PC-3 (cell line): ENCODE measurements at places on chromosomes 5 and 9.

- no peak overlapping the region for H3K4me3 ChIP-seq
- no peaks in the 10 kb centered on the region for H3K27me3 ChIP-seq
- H3K4me1 ChIP-seq = no peaks in the 10 kb centered on the region
- DNase-seq = no peak
- no peaks in the 10 kb centered on the region for H3K36me3 ChIP-seq
Measured at GRCh38 chr9:13979941-13980318, 334.0 kb downstream of the NFIB start.

- H3K27ac ChIP-seq = no peak overlapping the region
- H3K36me3 ChIP-seq = no peaks in the 10 kb centered on the region
- H3K4me1 ChIP-seq = no peaks in the 10 kb centered on the region
- H3K4me3 ChIP-seq = no peak overlapping the region
Measured at GRCh38 chr5:174849426-174849825, 125.0 kb downstream of the MSX2 start.

GRCh38 chr5:45334939-45335338 is 361.2 kb downstream of the HCN1 start:
- no peaks in the 10 kb centered on the region for H3K27me3 ChIP-seq
- no peaks in the 10 kb centered on the region for H3K36me3 ChIP-seq
- H3K27ac ChIP-seq = no peak overlapping the region

DNA sequence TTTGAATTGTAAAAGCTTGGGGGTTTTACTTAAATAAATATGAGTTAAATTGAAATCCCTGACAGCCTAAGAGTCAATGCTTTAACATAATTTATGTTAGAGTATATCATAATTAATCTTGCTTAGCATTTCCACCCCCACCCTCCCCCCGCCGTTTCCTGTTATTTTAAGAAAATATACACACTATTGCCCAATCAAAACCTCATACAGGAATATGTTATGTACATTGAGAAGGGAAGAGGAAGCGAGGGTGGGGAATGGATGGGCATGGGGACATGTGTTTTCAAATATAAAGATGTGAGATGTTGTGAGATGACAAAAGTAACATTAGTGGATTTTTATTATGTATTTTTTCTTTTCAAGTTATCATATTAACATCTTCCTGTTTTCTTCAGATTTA is 561.1 kb upstream of the MEF2C start:
- no peak overlapping the region for H3K4me3 ChIP-seq
- no peak overlapping the region for H3K27ac ChIP-seq
- no peaks in the 10 kb centered on the region for H3K36me3 ChIP-seq
- H3K27me3 ChIP-seq = no peaks in the 10 kb centered on the region

- H3K27me3 ChIP-seq = no peaks in the 10 kb centered on the region
- no peaks in the 10 kb centered on the region for H3K36me3 ChIP-seq
- no peak overlapping the region for H3K27ac ChIP-seq
- no peak for DNase-seq
Measured at GRCh38 chr5:10661401-10661800, 97.5 kb downstream of the ANKRD33B start.

DNA sequence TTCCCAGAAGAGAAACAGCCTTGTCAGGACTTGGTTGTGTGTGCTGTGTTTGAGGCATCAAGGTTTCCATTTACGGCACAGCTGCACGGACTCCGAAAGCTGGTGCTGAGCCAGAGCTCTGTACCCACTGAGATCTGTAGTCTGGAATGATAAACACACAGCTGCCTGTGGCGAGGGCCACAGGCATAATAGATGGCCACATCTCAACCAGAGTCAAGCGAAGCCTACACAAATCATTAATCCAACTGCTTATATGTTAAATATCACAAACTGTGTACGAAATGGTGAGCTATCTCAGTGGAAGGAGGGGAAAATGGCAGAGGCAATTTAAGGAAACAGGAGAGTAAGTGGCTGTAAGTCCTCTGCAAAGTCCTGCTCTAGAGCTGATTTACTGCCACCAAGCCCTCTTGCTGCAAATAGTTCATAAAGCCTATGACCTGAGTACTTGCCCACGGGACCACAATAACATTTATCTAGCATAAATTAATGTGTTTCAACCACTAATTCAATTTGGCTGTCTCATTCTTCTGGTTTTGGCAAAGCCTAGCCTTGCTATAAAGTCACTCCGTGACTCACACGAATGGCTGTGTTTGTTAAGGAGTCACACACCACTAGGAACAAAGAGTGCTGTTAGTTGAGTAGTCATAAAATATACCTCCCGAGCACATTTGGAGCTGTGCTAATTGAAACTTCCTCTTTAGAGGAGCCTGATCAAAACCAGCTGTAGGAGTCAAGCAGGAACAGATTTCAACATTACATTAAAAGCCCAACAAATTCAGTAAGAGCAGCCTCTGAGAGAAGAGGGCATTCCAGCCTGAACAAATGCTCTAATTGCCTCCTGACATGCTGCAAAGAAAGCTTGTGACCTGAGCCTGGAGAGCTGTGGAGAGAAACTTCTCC is 738.6 kb upstream of the ZNF608 start:
- DNase-seq = peak; percentile 87
- peak overlapping the region; percentile 58 for H3K4me3 ChIP-seq
- H3K27me3 ChIP-seq = no peaks in the 10 kb centered on the region
- no peaks in the 10 kb centered on the region for H3K36me3 ChIP-seq
- peak overlapping the region; percentile 93 for H3K27ac ChIP-seq
- H3K4me1 ChIP-seq = peaks cover 32% of the 10 kb centered on the region

DNA sequence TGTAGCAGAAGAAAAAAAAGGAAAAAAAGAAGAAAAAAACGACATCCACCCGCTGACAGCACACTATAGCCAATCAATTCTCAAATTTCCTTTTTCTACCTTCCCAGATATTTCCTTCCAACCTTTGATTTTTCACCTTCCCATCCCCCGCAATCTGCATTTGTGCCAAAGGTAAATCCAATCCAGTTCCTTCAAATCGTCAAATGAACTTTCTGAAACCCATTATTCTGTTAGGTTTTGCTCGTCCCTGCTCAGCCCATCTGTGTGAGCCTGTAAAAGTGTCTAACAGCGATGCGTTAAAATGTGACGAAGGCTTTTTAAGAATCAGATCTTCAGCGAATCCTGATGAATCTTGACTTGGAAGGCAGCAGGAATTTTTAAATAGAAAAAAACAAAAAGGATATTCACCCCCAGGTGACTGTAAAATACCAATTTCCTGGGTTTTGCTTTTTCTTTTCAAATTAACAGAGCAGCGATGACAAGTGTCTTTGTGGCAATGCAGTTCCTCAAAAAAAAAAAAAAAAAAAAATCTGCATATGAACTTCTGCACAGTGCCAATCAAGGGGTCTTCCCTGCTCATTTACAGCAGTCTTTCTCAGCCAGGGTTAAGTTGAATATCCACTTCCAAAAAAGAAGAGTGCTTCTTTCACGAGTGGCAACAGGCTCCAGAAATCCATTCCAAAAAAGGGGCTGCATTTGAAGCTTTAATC is 367 bp upstream of the SHC3 start:
- H3K4me1 ChIP-seq = peaks cover 17% of the 10 kb centered on the region
- DNase-seq = no peak
- H3K27ac ChIP-seq = peak overlapping the region; percentile 89
- no peaks in the 10 kb centered on the region for H3K27me3 ChIP-seq

GRCh38 chr9:76451234-76451633 is 7.7 kb upstream of the GCNT1 start:
- H3K36me3 ChIP-seq = no peaks in the 10 kb centered on the region; the same call in 1 of the 2 replicates
- no peaks in the 10 kb centered on the region for H3K4me1 ChIP-seq
- H3K27ac ChIP-seq = no peak overlapping the region
- H3K27me3 ChIP-seq = no peaks in the 10 kb centered on the region
- DNase-seq = peak; percentile 13
